Psoas muscle (tissue), 8 donors: ENCODE measurements at places on chromosomes 12 and 14. TPM values are rescaled to one million over a fixed set of nuclear protein-coding genes. Genes with fewer than 3 reads are reported as not detected.

GRCh38 chr14:98974113-98974512 lies 297.9 kb downstream of the BCL11B start:
- no peak for DNase-seq

RNASE3 gene
- 0.05 TPM for polyA plus RNA-seq

GDF11 gene
- 3.7 TPM for polyA plus RNA-seq

DNA sequence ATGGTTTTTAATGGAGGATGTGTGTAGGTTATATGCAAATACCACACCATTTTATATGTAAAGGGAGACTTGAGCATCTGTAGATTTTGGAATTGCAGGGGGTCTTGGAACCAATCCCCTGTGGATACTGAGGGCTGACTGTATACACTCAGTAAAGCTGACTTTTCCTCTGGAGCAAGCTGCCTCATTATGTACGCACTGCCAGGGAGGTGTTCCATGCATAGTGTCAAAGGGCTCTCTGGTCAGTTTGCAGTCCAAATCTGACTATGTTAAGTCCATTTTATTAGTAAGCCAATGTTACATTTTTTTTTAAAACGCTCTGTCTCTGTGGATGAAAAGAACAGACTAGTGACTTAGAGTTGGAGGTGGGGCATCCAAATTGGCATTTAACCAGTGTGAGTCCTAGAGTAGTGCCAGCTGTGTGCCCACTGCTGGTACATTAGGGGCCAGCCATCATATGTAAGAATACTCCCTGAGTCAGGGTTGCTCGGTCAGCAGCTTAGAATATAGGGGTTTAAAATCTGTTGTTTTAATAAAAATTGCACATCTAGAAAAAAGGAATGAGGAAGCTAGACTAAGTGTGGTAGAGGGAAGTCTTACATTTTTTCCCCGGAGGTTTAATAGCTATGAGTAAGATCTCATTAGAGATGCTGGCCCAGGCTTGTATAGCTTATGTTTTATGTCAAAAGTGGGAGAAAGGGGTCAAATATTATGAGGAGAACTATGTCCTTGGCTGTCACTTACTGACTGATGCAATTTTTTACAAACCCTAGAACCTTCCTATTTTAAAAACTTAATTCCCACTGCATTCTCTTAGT lies 87.0 kb downstream of the TESC start:
- DNase-seq, result no peak

GRCh38 chr12:18799561-18799960 lies 61.6 kb downstream of the CAPZA3 start:
- no peak for DNase-seq

DNA sequence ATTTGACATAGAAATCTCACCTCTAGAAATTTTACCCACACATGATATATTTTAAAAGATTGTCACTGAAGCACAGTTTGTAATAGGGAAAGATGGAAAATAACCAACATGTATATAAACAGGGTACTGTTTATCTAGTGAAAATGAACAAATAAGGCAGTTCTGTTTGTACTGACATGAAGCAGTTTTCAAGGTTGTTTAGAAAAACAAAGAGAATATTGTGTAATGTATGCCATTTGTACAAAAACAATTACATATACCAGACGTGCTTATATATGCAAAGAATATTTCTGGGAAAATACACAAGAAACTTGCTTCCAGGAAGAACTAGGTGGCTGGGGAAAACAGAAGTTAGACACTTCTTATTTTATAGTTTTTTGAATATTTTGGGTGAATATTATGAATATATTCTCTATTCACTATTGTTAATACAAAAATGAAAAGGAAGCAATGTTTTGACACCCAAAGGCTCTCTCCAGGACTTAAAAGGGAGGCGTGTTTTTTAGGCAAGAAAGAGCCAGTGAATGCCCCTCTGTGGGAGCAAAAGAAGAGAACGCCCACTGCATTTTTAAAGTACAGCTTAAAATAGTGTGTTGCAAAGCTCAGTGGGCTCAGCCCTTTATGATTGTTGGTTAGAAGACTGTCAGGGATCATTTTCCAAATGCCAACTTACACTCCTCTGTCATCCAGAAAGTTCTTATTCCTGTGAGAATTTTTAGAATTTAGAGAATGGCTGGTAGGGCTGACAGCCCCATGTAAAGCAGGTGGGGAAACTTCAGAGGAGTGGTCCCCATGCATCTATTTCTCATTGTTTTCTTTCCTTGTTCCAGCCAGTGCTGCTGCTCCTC lies 59.6 kb upstream of the FERMT2 start:
- DNase-seq, result no peak
